Hematopoietic multipotent progenitor cell treated with erythropoietin and hydrocortisone succinate and interleukin-3 and kit ligand, for 8 days (in vitro differentiated cells): ENCODE measurements at places on chromosomes 12 and 14.

DNA sequence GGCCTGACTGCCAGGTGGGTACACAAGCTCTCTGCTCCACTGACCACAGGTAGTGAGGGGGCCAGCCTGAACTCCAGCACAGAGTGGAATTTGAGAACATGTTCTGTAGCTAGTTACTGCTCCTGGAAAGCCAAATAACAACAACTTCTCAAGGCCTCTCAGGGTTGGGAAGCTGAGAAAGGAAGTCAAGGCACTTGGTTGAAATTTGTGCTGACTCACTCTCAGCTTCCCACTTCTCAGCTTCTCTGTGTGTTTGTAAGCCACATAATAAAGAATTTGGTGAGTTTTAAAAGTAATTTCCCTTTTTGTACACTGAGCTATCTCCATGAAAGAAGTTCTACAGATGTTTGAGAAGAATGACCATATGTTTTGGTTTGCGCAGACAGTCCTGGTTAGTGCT lies 234.9 kb downstream of the KTN1 start:
- no peak for DNase-seq

DNA sequence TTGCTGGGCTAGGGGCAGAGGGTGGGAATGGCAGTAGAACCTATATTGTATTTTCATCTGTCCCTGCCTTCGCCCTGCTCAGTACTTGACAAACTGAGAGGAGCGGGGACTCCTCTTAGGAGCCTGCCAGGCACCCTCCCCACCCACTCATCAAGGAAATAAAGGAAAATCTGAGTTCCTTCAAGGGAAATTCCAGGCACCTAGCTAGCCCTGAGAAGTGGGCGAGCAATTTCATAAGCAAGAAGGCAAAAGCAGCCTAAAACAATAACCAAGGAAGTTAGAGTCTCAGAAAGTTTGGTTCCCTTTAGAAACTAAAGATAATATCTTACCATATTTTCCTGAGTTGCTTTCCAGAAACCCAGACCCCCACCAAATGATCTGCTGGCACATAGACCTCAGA lies 10.6 kb upstream of the PLEKHD1 start:
- no peak for DNase-seq

GRCh38 chr12:67018105-67018504 lies 251.1 kb upstream of the CAND1 start:
- no peak for DNase-seq

- DNase-seq = no peak
Observed at GRCh38 chr12:51631591-51631990, 40.6 kb downstream of the SCN8A start.

- peak; percentile 9 for DNase-seq
Observed at GRCh38 chr12:106227641-106228319, 20.0 kb downstream of the CKAP4 start.

DNA sequence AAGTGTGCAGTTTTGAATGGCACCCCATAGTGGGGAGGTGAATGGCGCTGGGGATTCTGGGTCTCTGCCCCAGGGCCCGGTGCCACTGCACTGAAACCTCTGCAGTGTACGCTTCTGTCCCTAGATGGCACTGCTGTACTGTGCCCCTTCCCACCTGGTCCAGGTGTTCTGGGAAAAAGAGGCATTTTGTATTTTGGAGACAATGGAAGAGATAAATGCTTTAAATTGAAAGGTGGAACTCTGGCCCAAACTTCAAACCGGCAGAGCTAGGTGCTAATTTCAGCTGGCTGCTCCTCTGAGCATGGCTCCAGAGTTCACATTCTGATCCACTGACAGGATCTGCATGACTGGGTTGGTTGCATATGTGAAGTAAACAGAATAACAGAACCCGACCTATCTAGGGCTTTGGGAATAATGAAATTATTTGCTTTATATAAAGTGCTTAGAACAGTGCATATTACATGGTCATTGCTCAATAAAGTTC lies 52.2 kb downstream of the KRT80 start:
- DNase-seq = peak; percentile 55

GRCh38 chr12:3263939-3264922 lies 187.1 kb downstream of the TSPAN9 start:
- DNase-seq = no peak

GRCh38 chr12:45273717-45274271 lies 57.9 kb downstream of the ANO6 start:
- peak; percentile 55 for DNase-seq

DNA sequence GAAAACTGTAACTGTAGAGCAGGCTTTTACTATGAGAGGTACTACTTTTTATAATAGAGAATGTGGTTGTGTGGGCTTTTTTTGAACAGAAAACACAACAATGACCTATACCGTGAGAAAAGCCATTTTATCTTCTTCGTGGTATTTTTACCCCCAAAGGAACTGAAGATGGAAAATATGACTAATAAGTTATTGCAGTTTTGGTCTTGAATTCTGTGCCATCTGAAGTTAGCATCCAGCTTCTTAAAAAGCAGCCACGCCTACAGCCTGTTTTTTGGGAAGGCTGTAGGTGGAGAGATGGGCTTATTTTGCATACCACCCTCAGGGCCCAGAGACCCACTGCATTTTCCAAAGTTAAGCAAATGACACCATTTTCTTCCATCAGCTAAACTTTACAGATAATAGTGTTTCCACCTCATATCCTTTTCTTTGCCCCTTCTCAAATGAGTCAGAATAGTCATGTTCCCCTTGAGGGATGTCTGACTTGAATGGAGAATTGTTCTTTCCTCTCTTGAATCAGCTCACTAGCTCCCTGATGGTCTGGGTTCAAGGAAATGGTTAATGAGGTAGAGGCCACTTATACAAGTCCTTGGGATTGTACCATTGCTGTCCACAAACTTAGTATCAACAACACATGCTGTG lies 53.0 kb downstream of the TBC1D30 start:
- no peak for DNase-seq

DNA sequence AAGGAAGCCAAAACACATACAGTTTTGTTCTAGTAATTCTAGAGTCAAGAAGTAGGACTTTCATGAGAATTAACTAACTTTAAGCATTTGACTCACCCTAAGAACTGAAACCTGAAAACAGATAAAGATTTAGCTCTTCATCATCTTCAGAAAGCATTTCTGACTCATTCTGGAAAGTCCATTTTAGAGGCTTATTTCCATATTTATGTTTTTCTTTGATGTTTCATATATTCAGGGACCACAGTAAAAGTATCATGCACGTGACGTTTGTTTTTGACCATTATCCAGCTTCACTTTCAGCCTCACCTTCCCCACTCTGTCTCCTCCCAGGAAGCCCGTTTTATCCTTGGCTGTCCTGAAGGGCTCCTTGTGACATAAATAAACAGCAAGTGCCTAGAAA lies 79.2 kb downstream of the MDGA2 start:
- DNase-seq = no peak

DNA sequence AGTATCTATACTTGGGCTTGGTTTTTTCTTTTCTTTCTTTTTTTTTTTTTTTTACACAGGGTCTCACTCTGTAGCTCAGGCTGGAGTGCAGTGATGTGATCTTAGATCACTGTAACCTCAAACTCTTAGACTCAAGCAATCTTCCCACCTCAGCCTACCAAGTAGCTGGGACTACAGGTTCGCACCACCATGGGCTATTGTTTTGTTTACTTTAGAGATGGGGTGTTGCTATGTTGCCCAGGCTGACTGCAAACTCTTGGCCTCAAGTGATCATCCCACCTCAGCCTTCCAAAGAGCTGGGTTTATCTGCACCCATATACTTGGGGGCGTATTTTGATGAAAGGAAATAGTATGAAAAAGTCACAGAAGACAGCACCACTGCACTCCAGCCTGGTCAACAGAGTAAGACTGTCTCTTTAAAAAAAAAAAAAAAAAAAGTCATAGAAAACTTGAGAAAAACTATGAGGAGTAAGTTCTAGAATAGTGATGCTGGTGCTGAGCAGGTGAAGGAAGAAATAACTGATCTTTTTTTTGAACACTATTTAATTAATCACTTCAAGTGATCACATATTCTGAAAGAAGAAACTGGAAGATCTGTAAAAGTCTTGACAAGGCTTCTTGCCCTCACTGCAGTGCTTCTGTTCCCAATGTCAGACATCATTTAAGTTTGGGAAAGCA lies 53.8 kb upstream of the NPFF start:
- no peak for DNase-seq

DNA sequence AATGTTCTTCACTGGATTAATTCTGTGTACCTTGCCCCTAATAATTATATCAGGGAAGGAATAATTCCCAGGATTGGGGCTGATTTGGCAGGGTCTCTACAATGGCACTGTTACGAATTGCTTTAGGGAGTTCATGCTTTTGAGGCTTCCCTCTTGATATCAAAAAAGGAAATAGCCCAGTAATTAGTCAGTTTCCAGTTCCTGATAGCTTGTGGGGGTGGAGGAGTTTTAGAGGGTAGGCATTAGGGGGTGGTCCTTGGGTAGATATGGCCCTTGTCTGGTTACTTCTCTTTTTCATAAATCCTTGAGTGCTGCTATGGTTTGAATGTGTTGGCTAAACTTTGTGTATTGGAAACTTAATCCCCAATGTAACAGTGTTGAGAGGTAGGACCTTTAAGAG lies 6.1 kb upstream of the SRSF5 start:
- DNase-seq = no peak

- DNase-seq = no peak
Observed at GRCh38 chr12:66072566-66072965, 58.0 kb downstream of the LLPH start.

DNA sequence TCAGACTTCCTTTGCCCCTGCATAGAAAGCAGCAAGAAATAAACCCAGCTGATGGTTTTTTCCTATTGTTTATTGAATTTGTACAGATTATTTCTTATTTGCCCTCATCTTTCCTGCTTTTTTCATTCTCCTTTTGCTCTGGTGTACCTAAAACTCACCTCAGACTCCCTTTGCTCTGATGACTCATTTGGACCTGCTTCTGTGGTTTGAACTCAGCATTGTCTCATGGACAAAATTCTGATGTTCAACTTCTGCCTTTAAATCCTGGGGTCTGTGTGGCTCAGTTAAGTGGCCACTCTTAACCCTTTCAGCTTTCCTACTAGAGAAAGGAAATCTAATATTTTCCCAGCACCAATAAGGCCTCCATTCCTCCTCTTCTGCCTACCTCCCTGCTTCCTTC lies 3.5 kb upstream of the SENP1 start:
- no peak for DNase-seq

DNA sequence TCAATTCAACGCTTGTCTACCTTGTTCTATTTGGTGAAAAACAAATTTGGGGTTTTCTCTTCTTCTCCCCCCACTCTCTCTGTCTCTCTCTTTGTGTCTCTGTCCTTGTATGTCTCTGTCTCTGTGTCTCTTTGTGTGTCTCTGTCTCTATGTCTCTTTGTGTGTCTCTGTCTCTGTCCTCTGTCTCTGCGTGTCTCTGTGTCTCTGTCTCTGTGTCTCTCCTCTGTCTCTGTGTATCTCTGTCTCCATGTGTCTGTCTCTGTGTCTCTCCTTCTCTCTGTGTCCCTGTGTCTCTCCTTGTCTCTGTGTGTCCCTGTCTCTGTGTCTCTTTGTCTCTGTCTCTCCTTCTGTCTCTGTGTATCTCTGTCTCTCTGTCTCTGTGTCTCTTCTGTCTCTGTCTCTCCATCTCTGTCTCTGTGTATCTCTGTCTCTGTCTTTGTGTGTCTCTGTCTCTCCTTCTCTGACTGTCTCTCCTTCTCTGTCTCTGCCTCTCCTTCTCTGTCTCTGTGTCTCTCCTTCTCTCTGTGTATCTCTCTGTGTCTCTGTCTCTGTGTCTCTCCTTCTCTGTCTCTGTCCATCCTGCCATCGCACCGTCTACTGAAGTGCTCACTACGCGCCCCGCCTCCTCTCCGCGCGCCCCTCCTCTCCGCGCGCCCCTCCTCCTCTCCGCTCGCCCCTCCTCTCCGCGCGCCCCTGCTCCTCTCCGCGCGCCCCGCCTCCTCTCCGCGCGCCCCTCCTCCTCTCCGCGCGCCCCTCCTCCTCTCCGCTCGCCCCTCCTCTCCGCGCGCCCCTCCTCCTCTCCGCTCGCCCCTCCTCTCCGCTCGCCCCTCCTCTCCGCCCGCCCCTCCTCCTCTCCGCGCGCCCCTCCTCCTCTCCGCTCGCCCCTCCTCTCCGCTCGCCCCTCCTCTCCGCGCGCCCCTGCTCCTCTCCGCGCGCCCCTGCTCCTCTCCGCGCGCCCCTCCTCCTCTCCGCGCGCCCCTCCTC lies 12.8 kb downstream of the LRCOL1 start:
- no peak for DNase-seq

GRCh38 chr12:26918321-26919215 lies 19.2 kb downstream of the INTS13 start:
- DNase-seq = no peak

- DNase-seq = no peak
Observed at GRCh38 chr12:127970491-127970890, 296.5 kb upstream of the TMEM132C start.

DNA sequence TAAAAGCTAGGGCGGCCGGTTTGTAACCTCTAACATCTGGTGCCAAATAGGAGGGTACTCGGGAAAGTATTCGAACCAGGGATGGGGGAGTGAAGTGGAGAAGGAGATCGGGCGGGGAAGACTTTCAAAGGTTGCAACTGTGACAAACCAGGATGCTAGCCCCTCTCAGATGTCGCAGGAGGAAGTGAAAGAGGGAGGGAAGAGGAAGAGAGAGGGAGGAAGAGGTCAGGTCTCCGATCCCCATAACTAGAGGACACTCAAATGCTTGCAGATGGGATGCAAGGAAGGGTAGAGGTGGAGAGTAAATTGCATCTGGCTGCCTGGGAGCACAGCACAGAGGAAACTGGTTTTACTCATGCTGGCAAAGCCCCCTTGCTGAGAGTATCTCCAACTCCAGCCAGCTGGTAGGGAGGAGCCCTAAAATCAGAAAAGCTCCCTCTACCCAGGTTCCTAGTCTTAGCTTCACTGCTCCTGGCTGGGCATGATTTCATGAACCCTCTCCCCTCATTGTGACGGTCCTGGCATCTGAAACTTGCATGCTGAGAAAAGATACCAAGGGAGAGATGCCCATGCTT lies 696.7 kb upstream of the TBX3 start:
- DNase-seq = no peak

DNA sequence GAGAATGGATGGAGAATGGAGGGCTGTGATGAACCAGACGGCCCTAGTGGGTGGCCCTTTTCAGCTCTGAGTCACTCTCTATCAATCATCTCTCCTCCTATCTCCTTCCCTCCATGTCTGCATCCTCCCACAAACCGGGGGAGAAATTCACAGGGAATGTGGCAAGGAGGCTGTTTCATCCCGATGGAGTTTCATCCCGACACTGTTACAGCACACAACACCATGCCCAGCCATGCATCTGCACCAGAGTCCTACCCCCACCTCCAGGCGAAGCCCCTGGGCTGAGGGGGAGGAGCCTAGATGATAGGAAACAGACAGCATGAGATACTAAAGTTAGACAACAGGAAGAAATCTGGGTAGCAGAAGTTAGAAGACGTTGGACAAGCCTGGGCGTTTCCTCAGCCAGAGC lies 20.8 kb downstream of the SLC8B1 start:
- DNase-seq = no peak

DNA sequence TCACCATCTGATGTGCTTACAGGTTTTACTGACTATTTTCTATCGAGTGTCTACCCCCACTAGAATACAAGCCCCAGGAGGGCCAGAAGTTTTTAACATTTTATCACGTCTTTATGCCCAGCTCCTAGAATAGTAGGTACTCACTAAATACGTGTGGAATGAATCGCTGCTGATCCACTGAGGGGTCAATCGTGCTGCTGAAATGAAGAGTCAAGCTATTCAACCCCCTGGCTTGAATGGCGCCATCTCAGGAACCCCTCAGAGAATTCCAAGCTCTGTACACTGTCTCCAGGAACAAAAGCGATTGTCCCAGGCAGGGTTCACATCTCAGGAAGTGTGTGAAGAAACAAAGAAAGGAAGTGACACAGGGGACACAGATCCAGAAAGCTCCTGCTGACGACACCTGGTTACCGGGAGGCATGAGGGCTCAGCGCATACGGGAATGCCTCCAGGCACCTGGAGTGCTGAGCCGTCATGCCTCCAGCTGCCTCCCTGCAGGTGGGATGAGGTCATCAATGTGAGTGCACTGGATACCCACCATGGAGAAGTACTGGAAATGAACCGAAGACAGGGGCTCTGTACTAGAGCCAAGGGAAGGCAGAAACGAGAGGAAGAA lies 45.6 kb downstream of the PITPNM2 start:
- no peak for DNase-seq
